Central memory CD8-positive, alpha-beta T cell (primary cell): ENCODE measurements at places on chromosomes 11 and 22.

GRCh38 chr22:20444325-20444724 lies 6.7 kb upstream of the SCARF2 start:
- H3K27ac ChIP-seq = no peak overlapping the region
- DNase-seq = no peak
- H3K4me1 ChIP-seq = no peaks in the 10 kb centered on the region
- H3K36me3 ChIP-seq = peaks cover 19% of the 10 kb centered on the region
- no peak overlapping the region for H3K4me3 ChIP-seq

DNA sequence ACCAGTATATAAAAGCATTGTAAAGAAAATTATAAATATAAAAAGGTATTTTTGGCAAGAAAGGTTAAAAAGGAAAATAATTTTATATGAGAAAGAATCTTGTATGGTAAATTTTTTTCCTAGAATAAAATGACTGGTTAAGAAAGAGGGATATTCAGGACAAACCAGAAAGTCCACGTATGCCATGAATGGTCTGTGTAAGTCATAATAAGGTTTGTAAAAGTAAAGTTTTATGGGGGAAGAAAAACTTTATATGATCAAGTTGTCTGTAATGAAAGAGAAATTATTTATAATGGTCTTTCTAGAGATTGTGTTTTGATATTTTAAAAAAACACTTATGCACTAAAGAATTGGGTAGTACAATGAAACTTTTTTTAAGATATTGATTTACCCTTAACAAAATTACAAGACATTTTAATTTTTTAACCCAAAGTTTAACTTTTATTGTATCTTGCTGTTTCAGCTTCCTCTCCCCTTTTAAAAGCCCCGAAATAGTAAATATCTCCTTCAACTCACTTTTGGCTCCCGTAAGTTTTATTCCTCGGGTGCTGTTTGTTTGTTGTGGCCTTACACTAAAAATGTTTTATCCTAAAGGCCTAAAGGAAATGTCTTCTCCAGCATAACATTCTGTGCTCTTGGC lies 47.7 kb downstream of the AMOTL1 start:
- no peak overlapping the region for H3K27ac ChIP-seq
- H3K27me3 ChIP-seq = peaks cover 19% of the 10 kb centered on the region
- no peak for DNase-seq
- H3K4me3 ChIP-seq = no peak overlapping the region
- no peaks in the 10 kb centered on the region for H3K4me1 ChIP-seq
- no peaks in the 10 kb centered on the region for H3K36me3 ChIP-seq

DNA sequence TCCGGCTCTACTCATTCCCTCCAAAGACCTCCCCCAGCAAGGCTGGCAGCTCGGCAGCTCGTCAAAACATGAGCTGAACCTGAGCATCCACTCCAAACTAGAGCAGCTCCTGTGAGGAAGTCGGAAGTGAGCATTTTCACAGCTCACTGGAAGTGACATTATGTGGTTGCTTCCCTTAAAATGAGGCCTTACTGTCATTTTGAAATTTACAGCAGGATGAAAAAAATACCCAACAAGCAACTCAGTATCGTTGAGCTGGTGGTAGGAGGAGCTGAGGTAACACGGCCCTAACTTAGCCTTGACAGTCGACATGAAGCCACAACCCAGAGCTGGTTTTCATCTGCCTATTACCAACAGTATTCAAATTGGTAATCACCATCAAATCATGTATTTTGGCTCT lies 38.0 kb upstream of the ARFGAP3 start:
- H3K36me3 ChIP-seq = peaks cover 3% of the 10 kb centered on the region
- H3K27me3 ChIP-seq = no peaks in the 10 kb centered on the region
- H3K4me1 ChIP-seq = peaks cover 47% of the 10 kb centered on the region
- peak overlapping the region; percentile 91 for H3K27ac ChIP-seq

- H3K4me3 ChIP-seq = no peak overlapping the region
- H3K27me3 ChIP-seq = no peaks in the 10 kb centered on the region
- H3K36me3 ChIP-seq = no peaks in the 10 kb centered on the region
Observed at GRCh38 chr11:2513441-2513840, 68.6 kb downstream of the KCNQ1 start.

GRCh38 chr11:125463590-125464269 lies 32.3 kb downstream of the FEZ1 start:
- H3K4me3 ChIP-seq = no peak overlapping the region
- H3K36me3 ChIP-seq = no peaks in the 10 kb centered on the region
- no peak overlapping the region for H3K27ac ChIP-seq
- no peak for DNase-seq
- H3K4me1 ChIP-seq = no peaks in the 10 kb centered on the region

DNA sequence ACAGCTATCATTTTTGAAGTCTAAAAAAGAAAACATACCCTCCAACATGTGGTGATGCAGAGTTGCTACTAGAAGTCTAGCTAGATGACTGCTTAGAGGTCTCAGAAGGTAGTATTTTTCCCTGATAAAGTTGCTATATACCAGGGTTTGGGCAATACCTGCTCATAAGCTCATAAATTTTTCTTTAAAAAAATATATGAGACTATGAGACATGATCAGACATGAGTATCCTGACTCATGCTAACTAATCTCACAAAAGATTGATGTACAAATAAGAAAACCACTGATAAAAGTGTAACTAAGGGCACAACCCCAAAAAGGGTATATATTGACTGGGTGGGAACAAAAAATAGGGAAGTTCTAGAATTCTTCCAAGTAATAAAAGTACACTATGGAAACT lies 740.9 kb downstream of the METTL15 start:
- H3K4me1 ChIP-seq = no peaks in the 10 kb centered on the region
- no peak for DNase-seq
- no peak overlapping the region for H3K4me3 ChIP-seq
- H3K36me3 ChIP-seq = no peaks in the 10 kb centered on the region
- no peak overlapping the region for H3K27ac ChIP-seq

- H3K27me3 ChIP-seq = peaks cover 30% of the 10 kb centered on the region
- no peak for DNase-seq
- H3K36me3 ChIP-seq = no peaks in the 10 kb centered on the region
- H3K27ac ChIP-seq = no peak overlapping the region
- no peaks in the 10 kb centered on the region for H3K4me1 ChIP-seq
- no peak overlapping the region for H3K4me3 ChIP-seq
Observed at GRCh38 chr22:16831257-16831656, 6.0 kb upstream of the XKR3 start.

DNA sequence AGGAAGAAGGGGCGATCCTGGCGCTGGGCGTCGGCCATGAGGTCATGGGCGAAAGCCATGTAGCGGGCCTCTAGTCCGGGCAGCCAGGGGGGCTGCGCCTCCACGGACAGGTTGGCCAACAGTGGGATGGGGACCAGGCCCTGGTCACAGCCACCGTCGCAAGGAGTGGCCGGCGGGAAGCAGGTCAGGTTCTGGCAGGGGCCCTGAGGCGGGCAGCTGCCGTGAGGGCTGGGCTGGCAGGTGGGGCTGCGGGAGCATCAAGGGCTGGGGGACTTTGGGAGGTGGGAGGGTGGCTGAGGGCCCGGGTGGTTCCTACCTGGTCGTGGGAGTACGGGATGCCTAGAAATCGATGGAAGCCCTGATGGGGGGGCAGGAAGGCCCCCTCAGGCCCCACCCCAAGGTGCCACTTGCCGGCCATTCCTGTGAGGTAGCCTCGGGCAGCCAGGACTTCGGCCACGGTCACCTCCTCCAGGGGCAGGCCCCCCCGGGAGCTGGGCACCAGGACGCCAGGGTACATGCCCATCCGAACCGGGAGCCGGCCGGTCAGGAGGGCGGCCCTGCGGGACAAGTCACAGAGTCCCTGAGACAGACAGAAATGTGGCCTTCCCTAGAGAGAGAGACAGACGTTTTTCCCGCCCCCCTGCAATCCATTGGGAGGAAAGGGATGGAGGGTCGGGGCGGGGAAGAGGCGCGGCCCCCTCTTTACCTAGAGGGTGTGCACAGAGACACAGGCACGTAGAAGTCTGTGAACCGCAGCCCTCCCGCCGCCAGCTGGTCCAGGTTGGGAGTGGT lies 906 bp downstream of the ARSA start:
- DNase-seq = no peak
- H3K36me3 ChIP-seq = peaks cover 14% of the 10 kb centered on the region
- H3K4me1 ChIP-seq = peaks cover 30% of the 10 kb centered on the region

- H3K4me3 ChIP-seq = no peak overlapping the region
- H3K27ac ChIP-seq = no peak overlapping the region
- no peaks in the 10 kb centered on the region for H3K27me3 ChIP-seq
- H3K36me3 ChIP-seq = no peaks in the 10 kb centered on the region
- no peaks in the 10 kb centered on the region for H3K4me1 ChIP-seq
- DNase-seq = no peak
Observed at GRCh38 chr11:37788141-37788877, 1190.3 kb upstream of the RAG2 start.

GRCh38 chr11:96339706-96340554 lies 3.1 kb downstream of the MAML2 start:
- H3K27me3 ChIP-seq = no peaks in the 10 kb centered on the region
- no peak for DNase-seq
- H3K4me3 ChIP-seq = peak overlapping the region; percentile 91
- peak overlapping the region; percentile 85 for H3K27ac ChIP-seq
- peaks cover 80% of the 10 kb centered on the region for H3K4me1 ChIP-seq
- peaks cover 24% of the 10 kb centered on the region for H3K36me3 ChIP-seq

GRCh38 chr11:124837491-124837856 lies 27.8 kb upstream of the ROBO3 start:
- peaks cover 2% of the 10 kb centered on the region for H3K36me3 ChIP-seq
- H3K27ac ChIP-seq = no peak overlapping the region
- H3K4me1 ChIP-seq = peaks cover 10% of the 10 kb centered on the region
- H3K27me3 ChIP-seq = peaks cover 71% of the 10 kb centered on the region

DNA sequence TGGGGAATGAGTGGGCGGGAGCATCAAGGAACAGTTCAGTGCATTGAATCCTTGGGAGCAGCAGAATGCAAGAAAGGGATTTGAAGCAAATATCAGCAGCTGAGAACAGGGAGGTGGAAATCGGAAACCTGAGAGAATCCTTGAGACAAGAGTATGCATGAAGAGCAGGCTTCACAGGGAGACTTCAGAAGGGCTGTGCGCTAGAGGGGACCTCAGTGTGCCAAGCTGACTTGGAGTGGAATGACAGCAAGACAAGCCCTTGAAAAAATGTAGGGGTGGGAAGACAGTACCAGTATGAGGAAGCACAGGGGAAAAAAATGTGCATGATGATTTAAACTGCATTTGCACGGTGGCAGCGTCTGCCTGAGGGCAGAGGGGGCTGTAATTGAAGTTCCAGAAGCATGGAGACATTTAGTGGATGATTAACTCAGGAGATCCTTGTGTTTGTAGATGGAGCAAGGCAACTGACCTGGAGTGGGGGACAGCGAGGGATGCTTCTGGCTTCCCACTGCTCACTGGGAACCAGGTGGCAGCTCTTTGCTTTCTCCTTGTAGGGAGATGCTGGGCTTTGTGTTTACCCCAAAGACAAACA lies 204.9 kb upstream of the PLET1 start:
- H3K27ac ChIP-seq = no peak overlapping the region
- H3K27me3 ChIP-seq = peaks cover 45% of the 10 kb centered on the region
- DNase-seq = no peak
- no peaks in the 10 kb centered on the region for H3K4me1 ChIP-seq
- peaks cover 2% of the 10 kb centered on the region for H3K36me3 ChIP-seq

DNA sequence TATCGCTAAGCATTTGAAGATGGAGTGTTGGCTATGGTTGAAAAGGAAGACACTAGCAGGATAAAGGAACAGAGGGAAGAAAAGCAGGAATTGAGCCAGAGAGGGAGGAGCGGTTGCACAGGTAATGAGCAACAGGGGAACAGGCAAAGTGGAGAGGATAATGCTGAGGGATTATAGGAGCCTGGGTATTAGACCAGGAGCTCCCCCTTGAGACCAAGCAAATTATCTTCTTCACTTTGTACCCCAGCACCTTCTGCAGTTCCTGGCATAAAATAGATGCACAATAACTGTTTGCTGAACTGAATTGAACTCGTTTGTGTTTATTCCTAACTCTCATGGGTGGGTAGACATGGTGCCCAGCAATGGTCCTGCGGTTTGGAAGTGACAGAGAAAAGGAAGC lies 54.6 kb upstream of the OR5P2 start:
- no peak overlapping the region for H3K27ac ChIP-seq
- H3K36me3 ChIP-seq = no peaks in the 10 kb centered on the region
- no peak overlapping the region for H3K4me3 ChIP-seq
- no peaks in the 10 kb centered on the region for H3K4me1 ChIP-seq
- peaks cover 33% of the 10 kb centered on the region for H3K27me3 ChIP-seq
- no peak for DNase-seq

GRCh38 chr11:61587541-61587941 lies 6.7 kb upstream of the SYT7 start:
- peaks cover 12% of the 10 kb centered on the region for H3K4me1 ChIP-seq
- H3K27me3 ChIP-seq = peaks cover 61% of the 10 kb centered on the region
- H3K36me3 ChIP-seq = no peaks in the 10 kb centered on the region
- no peak overlapping the region for H3K27ac ChIP-seq

DNA sequence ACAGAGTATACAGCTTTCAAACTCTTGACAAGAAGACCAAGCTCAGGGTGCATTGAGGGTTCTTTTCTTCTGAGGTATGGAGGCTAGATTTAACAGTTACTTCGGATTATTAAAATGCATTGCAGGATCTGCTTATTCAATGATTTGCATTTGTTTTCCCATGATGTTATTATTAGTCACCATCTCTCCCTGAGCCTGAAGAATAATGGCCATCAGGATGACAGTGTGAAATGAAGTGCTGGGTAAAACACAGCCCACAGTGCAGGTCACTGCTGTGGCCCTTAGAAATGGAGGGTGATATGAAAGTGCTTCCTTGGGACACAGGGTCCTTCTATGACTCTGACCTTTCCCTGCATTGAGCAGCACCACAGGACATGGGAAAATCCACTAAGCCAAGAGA lies 40.0 kb downstream of the TECTA start:
- no peaks in the 10 kb centered on the region for H3K4me1 ChIP-seq
- H3K4me3 ChIP-seq = no peak overlapping the region
- peaks cover 2% of the 10 kb centered on the region for H3K36me3 ChIP-seq
- no peak for DNase-seq
- H3K27me3 ChIP-seq = peaks cover 24% of the 10 kb centered on the region

GRCh38 chr11:89381094-89381493 lies 110.1 kb downstream of the NOX4 start:
- no peaks in the 10 kb centered on the region for H3K36me3 ChIP-seq
- no peaks in the 10 kb centered on the region for H3K4me1 ChIP-seq
- no peaks in the 10 kb centered on the region for H3K27me3 ChIP-seq
- H3K27ac ChIP-seq = no peak overlapping the region

DNA sequence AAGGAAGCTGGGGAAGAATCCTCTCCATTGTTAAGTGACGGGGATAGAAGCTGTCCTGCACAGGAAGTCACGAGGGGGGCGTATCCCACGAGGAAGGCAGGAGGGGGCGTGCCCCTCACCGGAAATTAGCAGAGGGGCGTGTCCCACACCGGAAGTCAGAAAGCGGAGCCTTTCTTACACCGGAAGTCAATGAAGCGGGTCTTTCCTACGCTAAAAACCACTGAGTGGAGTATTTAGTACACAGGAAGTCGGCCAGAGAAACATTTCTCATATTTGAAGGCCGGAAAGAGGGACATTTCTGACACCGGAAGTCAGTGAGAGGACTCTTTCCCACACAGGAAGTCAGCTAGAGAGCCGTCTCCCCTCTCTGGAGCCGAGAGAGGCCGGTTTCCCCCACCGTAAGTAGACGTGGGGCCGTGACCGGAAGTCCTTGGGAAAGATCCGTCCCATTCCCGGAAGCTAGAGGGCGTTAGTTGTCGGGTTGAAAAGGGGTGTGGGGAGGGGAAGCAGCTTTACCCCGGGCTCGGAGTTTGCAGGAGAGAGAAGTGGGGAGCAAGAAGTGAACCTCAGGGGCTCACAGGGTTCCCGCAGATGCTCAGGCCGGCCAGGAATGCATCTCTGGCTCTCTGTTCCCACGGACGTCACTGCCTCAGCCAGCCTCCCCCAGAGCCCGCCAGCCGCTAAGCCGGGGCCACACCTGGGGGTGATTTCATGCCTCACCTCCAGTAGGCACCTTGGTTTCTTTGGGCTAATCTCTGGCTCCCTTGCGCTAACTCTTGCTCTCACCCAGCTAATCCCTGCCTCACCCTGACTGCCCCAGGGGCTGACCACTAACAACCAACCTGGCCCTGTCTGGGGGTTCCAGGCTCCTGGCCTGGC lies 15.4 kb downstream of the MIAT start:
- H3K27me3 ChIP-seq = no peaks in the 10 kb centered on the region
- peaks cover 37% of the 10 kb centered on the region for H3K36me3 ChIP-seq
- H3K27ac ChIP-seq = peak overlapping the region; percentile 99
- DNase-seq = peak; percentile 80
